ENCODE measurements at places on chromosomes 11 and 22.
A peak's percentile ranks its signal among the peaks of the same experiment; 100 is the strongest.

DNA sequence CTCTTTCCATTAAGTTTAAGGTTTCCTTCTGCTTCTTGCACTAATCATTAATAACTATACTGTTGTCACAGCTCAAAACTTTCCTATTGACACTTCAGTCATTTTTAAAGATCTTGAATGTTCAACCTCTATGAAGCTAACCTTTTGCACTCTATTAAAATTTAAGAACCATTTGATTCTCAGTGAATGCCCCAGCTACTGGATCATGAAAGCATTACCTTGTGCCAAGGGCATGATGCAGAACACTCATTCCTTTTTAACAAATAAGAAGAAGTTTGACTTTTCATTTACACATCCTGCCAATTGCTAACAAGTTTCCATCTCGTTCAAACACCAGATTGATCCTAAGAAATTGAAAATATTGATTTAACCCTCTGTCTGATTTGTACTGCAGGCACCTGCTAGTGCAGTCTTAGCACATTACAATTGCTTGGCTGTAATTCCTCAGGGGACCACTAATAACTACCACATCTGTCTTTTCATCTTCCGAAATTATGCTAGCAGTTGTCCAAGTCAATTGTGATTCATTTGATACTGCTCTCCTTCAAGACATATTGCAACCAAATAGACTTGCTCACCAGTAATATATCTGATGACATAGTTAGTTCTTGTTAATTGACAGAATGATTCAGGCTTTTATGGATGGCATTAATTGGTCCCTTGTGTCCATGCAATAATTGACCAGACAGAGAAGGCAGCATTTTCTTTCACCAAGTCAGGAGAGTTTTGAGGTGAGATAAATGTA, 158.4 kb downstream of the TEAD1 start:
- DNase-seq = no peak

GRCh38 chr22:45087802-45088201, 75.9 kb upstream of the NUP50 start:
- DNase-seq = no peak

DNA sequence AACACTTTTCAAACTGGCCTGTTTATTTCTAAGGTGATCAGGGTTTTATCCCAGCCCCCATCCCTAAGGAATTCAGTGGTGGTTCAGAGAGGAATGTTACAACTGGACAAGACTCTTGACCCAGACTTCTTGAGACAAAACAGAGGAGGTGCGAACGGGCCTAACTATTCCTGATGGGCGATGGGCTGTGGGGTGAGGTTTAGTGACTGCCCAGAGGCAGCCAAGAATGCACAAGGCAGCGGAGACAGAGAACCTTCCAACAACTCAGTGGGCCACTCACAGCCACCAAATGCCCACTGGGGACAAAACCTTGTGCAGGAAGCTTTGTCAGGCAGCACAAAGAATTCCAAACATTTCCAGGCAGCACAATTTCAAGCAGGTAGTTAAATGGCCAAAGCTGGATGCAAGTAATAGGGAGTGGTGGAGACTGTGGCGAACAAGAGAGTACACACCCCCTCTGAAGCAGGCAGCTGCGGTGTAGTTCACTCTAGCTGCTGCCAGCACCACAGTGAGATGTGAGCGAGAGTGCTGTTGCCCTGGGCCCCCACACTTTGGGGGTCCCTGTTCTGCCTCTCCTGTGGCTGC, 29.2 kb downstream of the SCUBE1 start:
- DNase-seq = no peak

DNA sequence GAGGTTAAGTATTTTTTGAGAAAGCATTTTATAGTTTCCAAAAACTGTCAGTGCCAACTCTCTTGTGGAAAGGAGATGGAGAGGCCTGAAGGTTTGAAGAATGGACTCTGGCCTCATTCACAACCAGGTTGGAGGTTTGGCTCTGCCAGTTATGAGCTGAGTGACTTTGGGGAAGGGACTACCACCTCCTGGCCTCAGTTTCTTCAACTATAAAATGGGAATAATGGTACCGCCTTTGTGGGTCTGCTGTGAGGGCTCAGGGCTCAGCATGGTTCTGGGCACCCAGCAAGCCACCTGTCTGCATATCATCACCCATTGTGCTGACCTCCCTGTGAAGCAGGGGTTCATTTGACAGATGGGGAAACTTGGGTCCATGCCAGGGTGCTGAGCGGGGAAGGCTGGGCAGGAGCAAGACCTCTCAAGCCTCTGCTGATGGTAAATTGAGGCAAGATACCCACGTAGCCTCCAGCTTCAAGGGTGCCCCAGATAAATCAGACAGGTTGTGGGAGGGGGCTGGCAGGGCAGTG, 3.5 kb upstream of the LIF start:
- DNase-seq = no peak

DNA sequence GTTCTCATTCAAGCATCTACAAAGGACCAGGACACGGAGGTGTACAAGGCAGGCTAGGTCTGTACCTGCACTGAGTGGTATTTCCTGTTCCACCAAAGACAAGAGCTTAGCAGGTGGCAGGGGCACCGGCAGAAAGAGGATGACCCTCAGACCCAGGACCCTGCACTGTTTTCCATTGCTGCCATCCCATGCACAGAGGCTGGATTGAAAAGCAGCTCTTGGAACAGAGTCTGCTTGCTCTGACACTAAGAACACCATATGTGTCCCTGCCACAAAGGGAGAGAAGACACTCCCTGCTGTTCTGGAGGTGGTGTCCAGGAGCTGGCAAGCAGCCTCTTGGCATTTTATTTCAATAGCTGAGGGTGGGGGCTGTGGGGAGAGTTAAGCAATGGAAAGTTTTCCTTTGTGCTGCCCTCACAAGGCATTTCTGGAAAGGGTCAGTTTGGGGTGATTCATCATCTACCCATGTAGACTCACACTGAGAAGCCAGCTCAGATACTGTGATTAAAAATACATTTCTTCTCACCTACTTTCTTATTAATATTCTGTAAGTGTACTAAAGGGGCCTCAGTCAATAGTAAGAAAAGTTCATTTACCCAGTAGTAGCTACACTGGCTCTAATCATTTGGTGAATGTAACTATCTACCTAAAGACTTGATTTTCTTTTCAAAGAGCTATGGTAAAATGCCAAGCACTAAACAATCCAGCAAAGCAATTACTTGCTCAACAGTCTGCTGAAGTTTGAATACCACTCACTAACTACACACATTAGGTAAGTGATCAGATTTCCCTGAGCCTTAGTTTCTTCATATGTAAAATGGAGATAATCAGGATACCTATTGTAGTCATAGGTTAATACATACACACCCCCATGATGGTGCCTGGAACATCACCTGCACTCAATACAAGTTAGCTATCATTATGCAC, 55.2 kb downstream of the SLC1A2 start:
- DNase-seq = peak; percentile 90

- no peak for DNase-seq
Observed at GRCh38 chr22:46593211-46593681, 26.9 kb upstream of the GRAMD4 start.

GRCh38 chr11:34478845-34479663, 34.5 kb downstream of the ELF5 start:
- DNase-seq = no peak

GRCh38 chr11:35907648-35908431, 36.0 kb upstream of the LDLRAD3 start:
- peak; percentile 92 for DNase-seq

DNA sequence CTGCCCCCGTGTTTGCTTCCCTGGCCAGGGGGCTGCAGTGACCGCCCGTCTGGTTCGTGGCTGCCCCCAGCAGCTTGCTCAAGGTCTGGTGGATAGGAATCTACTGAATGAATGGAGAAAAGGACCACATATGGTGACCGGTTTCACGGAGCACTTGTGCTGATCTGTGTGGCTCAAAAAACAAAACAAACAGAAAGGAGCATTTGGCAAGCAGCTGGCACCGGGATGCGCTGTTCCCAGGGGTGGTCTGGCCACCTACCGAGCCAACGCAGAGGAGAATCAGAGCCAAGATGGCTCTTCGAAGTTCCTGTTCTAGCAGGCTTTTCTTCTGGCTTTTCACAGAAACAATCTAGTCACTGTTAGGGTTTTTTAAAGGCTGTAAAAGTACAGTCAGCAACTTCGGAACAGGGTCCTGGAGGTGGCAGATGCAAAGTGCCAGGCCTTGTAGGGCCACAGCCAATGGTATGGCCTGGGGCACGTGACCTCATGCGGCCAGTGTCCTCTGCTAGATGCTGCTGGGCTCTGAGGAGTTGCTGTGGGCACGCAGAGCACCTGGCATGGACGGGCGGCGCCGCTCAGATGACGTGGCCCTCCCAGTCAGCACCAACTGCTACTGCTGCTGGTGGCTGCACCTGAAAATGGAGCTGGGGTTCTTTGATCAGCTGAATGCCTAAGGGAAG, 27.3 kb upstream of the PACSIN2 start:
- DNase-seq = peak; percentile 70

DNA sequence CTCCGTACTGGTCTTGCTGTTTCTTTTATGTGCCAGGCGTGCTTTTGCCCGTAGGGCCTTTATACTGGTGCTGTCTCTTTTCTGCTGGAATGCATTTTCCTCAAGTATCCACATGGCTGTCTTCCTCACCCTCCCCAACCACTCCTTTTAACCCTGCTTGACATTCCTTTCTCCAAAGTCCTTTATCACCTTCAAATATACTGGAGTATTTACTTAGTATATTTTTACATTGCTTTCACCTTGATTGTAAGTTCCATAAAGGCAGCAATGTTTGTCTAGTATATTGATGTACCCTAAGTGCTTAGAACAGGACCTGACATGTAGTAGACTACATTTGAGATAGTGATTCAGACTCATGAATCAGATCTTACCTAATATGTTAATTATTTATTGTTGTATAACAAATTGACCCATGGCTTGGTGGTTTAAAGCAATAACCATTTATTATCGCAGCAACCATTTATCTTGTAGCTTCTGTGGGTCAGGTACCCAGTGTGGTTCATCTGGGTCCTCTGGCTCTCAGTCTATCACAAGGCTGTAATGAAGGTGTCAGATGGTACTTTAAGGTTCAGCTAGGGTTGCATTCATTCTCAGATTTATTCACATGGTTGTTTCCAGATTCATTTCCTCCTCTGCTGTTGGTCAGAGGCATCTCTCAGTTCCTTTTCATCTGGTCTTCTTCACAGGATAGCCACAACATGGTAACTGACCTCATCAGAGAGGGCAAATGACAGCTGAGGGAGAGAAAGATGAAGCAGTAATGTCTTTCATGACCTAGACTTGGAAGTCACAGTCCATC, 34.2 kb downstream of the DDX10 start:
- no peak for DNase-seq

GRCh38 chr22:38320605-38321402, 3.6 kb upstream of the CSNK1E start:
- DNase-seq = no peak

GRCh38 chr11:107707215-107707671, 4.6 kb downstream of the SLN start:
- no peak for DNase-seq

GRCh38 chr22:33597274-33597985, 322.8 kb downstream of the LARGE1 start:
- no peak for DNase-seq

GRCh38 chr22:27870234-27871191, 48.5 kb downstream of the PITPNB start:
- no peak for DNase-seq

- no peak for DNase-seq
Observed at GRCh38 chr11:70348608-70349007, 49.7 kb upstream of the CTTN start.

DNA sequence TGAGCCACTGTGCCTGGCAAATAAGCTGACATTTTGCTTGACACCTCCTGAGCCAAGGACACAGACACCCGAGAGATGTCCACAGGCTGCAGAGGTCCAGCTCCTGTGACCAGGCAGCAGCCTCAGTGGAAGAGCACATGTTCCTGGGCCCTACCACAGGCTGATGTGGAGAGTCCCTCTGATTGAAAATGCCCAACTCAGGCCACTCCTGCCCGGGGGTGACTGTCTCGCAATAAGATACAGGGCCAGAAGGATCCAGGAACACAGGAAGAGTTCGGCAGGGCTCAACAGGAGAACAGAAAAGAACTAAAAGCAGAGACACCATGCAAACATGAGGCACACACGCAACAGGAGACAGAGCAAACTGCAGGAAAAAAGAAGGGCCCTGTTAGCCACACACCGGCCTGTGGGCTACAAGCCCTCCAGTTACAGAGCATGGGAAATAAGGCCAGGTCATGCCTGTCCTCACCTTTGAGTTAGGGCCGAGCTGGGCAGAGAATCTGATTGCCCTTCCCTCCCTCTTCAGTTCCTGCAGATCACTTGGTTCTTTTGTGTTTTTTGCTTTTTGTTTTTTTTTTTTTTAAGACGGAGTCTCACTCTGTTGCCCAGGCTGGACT, 28.3 kb upstream of the MALAT1 start:
- DNase-seq = no peak

DNA sequence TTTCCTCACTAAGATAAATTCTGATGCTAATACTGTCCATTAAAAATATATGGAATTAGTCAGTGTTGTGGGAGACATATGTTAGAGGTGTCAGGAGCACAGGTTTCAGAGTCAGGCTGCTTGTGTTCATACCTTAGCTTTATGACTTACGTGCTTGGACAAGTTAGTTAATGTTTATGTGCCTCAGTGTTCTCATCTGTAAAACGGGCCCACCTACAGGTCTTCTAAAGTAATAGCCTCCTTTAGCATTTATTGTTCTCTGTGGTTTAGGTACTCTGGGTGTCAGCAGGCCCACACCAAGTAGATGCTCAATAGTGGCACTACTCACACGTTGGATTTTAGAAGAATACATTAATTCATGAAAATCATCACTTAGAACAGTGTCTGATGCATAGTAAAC, 308.7 kb upstream of the ZC3H12C start:
- no peak for DNase-seq

GRCh38 chr11:61954851-61955421, 4.8 kb downstream of the BEST1 start:
- peak; percentile 53 for DNase-seq

DNA sequence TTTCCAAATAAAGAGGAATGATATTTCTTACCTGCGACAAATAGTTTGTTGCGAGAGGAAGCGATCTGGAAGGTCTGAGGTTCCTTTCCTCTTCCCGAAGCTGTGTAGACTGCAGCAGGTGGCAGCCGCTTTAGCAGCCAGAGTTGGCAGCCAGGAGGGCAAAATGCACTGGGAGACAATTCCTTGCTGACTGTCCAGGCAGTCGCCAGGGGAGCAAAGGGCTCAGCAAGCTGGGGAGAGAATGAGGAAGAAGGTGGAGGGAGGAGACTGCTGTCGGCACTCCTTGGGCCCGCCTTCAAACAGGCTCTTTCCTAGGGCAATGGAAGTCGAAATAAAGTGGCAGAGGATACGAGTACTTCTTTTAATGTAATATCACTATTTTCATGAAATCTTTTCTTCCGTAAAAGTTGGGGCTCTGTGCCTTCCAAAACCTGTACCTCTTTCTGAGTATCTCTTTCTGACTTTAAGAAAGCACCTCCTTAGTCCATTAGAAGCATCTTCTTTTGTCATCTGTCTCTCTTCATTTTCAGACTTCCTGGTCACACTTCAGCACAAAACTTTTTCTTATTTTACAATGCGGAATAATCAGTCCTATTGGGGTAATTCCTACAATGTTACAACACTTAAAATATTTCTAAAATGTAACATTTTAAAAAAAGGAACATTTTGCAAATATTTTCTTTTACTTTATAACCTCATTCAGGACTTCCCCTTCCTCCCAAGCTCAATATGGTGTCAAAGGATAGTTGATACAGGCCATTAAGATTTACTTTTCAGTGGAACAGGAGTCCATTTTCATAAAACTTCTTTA, at the start of gene IL18:
TSS of gene IL18 (minus strand) at position 220 of the 811 bp plus-strand sequence. CDS start 9,041 bp downstream, outside the sequence.
- DNase-seq = peak; percentile 29

Data from astrocyte of the spinal cord (primary cell).